ENCODE measurements at places on chromosomes 1 and 21.

DNA sequence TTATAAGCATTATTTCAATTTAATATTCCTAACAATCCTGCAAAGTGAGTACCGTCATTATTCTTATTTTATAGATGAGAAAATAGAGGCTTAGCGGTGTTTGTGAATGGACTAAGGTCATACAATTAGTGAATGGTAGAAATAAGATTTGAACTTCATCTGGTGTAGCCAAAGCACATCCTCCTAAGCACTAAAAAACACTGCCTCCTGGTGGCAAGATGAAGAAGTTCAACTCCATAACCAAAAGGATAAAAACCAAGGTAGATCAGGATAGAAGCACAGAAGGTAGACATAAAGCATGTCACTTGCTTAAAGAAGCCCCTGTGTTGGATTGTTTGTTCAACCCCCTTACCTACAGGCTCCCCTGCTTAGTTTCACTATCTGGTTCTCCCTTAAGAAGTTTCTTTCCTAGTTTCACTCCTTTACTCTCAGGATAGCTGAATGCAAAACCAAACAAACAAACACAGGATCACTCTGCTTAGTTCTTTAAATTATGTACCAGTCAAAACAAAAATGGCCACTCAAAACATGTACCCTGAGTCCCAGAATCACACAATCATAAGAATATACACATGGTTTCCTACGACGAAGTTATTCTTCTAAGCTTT is 12.7 kb upstream of the AIM2 start:
- no peak for DNase-seq

- no peak for DNase-seq
These were observed 11.0 kb upstream of the DENND1B start for GRCh38 chr1:197786280-197786679.

GRCh38 chr1:189150624-189151023 is 1327.0 kb downstream of the BRINP3 start:
- DNase-seq, result no peak

DNA sequence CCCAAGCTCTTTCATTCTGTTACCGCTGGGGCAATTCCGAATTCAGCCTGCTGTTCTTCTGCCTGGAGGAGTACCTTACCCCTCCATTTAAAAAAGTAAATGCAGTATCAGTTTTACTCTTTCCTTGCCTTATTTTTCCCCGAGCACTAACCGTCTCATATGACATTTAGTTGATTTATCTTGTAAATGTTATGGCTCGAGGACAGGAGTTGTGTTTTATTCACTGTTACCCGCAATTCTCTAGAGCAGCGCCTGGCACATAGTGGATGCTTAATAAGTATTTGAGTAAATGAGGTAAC is 425 bp upstream of the TADA1 start:
- no peak for DNase-seq

- DNase-seq, result no peak
These were observed 3.9 kb upstream of the RPTN start for GRCh38 chr1:152162792-152163463.

DNA sequence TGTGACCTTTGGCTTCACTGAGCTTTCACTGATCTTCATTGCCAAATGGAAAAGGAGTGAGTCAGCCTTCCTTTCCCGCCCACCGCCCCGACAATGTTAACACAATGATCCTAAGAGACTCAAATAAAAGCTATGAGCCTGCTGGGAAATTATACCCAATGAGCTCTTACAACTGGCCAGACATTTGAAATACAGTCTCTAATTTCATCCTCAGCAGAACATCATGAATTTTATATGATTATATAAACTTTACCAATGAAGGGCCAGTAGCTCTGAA is 252.5 kb downstream of the SIPA1L2 start:
- DNase-seq, result no peak

GRCh38 chr1:168505006-168505405 is 38.8 kb downstream of the XCL2 start:
- no peak for DNase-seq

GRCh38 chr1:59025898-59026426 is 242.1 kb upstream of the JUN start:
- no peak for DNase-seq

GRCh38 chr1:246572785-246573184 is 6.5 kb downstream of the CNST start:
- no peak for DNase-seq

GRCh38 chr21:45289655-45290515 is 2.2 kb upstream of the POFUT2 start:
- DNase-seq, result no peak

DNA sequence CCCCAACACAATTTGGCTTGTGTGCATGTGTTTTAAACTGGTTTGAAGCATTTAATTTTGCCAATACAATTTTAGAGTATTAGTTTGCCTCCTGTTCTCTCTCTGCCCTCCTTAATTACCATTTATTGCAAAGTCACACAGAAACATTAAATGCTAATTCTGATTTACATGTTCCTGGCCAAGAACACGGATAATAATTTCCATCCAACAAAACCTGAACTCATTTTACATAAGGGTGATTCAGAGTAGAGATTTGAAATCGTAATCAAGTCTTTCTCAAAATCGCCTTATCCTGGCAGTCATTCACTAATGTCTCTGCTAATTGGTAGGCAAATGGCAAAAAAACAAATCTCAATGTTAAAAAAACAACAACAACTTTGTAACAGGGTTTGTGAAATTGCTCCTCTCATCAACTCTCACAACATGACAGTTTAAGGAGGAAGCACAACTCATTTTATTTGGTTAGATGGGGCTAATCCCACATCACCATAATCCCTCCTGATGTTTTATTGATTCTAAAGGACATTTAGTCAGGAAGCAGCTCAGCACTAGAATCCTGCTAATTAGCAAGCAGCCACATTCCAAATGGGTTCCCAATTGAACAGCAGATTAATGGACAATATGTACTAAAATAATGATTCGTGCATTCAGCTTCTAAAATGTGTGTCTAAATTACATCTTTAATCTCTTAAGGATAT is 55.9 kb downstream of the C1orf87 start:
- DNase-seq, result no peak

DNA sequence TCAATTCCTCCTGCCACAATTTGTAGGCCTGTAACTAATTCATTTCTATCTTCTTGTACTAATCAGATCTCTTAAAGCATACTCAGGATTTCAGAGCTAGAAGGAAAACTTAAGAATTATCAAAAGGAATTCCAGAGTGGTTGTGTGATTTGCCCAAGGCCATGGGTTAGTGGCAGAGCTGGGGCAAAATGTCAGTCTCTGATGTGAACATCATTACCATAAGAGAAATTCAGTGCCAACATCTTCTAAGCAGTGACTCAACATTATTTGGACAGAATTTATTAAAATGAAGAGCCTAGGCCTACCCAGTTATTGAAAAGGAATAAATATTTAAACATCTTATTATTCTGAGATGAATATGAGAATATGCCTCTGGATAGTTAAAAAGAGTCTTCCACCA is 14.5 kb downstream of the ST6GALNAC5 start:
- no peak for DNase-seq

- DNase-seq, result no peak
These were observed 45.9 kb upstream of the GPR157 start for GRCh38 chr1:9174762-9175161.

GRCh38 chr1:42689912-42690311 is 7.7 kb downstream of the YBX1 start:
- DNase-seq, result no peak

GRCh38 chr1:3641046-3641760 is 8.7 kb downstream of the WRAP73 start:
- no peak for DNase-seq

Measured in left renal pelvis (tissue), 4 donors.